ENCODE measurements at places on chromosomes 16 and 17.

- DNase-seq = no peak
Observed at GRCh38 chr17:7486181-7486580, 2.0 kb downstream of the POLR2A start.

- no peak for DNase-seq
Observed at GRCh38 chr17:75502721-75503329, 12.5 kb downstream of the CASKIN2 start.

DNA sequence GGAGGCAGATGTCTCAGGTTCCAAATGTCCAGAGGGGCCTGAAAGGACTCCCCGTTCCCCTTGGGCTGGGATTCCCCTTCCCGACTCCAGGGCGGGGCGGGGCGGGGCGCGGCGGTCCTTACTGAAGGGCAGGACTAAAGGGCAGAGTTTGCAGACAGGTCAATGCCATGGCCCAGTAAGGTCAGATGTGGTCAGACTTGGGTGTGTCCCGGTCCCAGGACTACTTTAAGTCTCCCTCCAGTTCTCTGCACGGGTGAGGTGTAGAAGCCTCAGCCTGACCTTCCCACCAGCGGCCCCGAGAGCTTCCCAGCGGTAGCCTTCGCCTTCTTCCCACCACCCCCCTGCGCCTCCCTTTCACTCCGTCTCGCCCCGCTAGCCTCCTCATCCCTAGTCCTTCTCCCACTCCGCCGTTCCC lies 532 bp downstream of the KDM6B start:
- no peak for DNase-seq

DNA sequence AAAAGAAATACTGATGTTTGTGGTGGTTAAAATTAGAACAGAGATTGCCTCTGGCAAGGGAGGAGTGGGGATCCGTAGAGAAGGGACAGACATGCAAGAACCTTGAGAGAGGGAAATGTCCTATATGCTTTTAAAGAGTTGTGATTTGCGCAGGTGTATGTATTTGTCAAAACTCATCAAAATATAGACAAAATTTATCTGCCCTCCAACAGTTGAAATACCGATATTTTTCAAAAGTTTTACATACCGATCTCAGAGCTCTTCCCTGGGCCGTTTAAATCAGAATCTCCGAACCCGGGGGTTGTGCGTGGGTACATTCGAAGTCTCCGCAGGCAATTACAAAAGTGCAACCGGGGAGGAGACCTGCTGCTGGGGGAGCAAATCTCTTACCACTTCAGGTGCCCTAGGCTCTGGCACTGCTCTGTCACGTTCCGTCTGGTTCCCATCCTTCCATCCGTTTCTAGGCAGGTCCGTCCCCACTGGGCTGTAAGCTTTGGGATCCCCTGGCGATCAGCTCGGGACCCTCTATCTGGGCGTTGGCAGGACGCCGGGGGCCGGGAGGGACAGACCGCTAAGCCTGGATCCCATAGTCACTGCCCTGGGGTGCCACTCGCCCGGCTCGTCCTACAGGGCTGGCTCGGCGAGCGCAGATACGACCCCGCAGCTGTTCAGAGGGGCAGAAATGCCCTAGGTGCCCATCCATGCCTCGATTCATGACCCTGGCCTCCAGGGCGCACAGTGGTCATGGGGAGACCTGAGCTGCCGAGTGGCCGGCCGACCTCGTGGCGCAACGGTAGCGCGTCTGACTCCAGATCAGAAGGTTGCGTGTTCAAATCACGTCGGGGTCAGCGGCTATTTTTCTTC lies 4.2 kb downstream of the BORCS6 start:
- DNase-seq = peak; percentile 3

GRCh38 chr16:84255050-84255810 lies 15.4 kb upstream of the KCNG4 start:
- DNase-seq = no peak

- DNase-seq = no peak
Observed at GRCh38 chr16:11677451-11677951, 9.2 kb downstream of the SNN start.

DNA sequence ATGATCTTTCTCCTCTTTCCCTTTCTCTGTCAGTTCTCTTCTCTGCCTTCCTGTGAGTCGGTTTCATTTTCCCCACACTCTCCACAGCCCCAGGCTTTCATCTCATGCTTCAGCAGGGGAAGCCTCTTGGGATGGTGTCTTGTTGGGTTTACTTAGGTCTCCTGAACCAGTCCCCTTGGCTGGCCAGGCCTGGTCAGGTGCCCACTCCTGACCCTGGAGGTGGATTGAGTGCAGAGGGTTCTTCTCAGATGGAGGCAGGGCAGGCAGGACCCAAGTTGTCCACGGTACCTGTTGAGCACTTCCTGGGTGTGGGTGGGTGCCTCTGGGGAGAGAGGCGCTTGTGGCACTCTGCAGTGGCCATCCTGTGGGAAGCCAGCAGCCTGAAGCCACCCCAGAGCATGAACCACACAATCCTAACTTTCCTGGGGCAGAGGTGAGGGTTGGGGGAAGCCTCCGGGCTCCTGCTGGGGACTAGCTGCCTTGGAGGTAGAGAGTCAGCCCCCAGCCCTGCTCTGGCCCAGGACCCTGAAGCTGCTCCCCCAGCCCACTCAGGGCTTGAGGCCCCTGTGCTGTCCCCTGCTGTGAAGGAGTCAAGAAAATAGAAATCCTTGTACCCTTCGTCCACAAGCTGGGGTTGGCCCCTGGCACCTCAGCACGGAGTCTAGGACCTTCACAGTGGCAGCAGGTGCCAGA lies 2.0 kb upstream of the RAP1GAP2 start:
- DNase-seq = no peak

- no peak for DNase-seq
Observed at GRCh38 chr16:66750279-66751052, 943 bp downstream of the DYNC1LI2 start.

DNA sequence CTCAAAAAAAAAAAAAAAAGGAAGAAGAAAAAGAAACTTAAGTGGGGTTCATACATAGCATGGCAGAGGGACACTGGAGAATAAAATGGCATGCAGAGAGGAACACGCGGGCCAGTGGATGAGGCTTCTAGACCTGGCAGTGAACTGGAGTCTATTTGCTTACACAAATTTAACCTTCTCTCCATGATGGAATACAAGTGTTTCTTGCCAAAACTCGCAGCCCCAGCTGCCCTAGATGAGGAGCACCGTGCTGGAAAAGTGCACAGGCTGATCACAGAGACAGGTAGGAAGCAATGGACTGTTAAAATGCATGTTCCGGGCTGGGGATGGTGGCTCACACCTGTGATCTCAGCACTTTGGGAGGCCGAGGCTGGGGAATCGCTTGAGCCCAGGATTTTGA lies 9.3 kb downstream of the SSTR2 start:
- no peak for DNase-seq

DNA sequence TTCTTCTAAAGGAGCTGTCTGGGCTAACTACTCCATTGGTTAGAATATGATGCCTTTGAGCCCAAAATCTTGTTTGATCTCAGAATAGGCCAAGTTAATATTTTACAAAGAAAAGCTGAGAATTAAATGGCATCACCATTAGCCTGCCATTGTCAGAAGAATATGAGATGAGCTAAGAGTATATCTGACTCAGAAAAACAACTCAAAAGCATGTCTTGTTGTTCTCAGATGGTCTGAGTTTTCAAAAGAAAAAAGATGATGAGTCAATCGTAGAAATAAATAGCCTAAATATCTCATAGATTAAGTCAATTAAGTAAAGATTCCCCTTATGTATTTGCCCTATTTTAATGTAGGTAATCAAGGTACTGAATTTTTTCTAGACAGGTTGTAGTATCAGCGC lies 197.1 kb upstream of the TBX2 start:
- DNase-seq = no peak

- peak; percentile 42 for DNase-seq
Observed at GRCh38 chr16:50284131-50284911, 18.0 kb downstream of the ADCY7 start.

DNA sequence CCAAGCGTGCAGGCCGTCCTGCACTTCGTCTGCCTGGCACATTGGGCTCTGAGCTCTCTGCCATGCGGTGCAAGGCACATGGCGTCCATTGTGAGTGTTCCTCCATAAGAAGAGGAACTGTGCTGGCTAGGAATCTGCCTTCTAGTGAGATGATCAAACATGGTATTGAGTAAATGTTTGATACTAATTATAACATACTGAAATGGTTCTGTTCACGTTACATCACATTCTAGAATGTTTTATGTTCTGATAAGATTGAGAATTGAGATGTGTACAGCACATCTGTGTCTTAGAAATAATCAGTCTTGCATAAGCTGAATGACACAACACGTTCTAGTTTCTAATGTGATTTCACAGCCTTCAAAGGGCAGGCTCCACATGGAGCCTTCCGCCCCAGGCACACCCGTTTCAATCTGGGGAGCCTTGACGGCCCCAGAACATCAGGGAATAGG lies 42.9 kb downstream of the USP10 start:
- DNase-seq = no peak

- no peak for DNase-seq
Observed at GRCh38 chr17:17298108-17298507, 5.1 kb upstream of the NT5M start.

GRCh38 chr17:82327289-82327688 lies 6.3 kb downstream of the SECTM1 start:
- no peak for DNase-seq

GRCh38 chr17:59353106-59353854 lies 21.8 kb downstream of the YPEL2 start:
- no peak for DNase-seq

DNA sequence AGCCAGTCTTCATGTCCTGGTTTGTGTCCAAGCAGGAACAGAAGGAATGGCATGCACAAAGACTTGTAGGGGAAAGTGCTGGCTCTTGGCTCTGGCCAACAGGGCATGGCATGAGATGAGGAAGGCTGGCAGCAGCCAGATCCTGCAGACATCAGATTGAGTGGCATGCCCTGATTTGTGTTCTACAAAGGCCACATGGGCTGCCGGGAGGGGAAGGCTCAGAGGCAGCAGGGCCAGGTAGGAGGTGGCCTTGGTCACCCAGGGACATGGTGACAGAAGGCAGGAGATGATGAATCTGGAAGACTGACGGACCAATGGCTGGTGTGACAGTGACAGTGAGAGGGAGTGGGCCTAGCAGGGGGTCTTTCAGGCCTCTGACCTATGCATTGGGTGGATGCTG lies 33.7 kb downstream of the SMPD3 start:
- no peak for DNase-seq

GRCh38 chr16:2033057-2033908 lies 6.6 kb downstream of the NHERF2 start:
- DNase-seq = no peak

DNA sequence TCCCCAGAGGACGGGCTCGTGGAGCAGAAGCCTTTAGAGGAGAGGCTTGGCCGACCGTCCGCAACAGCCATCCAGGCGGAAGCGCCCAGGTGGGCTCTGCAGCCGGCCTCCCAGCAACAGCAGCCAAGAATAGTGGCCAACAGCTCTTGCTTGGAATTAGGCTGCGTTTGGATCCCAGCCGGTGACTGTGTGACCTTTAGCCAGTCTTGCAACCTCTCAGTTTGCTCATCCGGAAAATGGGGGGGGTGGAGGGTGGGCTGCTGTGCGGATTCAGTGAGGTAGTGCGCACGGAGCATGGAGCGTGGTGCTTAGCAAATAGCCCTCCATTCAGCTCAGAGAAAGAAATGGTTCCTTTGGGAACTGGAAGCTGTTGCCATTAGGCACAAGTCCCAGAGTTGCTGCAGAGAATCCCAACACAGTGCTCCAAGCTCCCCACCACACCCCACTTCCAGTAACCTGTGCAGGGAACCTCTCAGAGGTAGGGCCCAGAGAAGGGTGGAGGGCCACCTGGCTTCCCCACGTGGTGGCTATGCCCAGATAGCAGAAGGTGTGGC lies 46.7 kb downstream of the RTN4RL1 start:
- no peak for DNase-seq

- DNase-seq = no peak
Observed at GRCh38 chr16:15899538-15900100, 11.2 kb upstream of the CEP20 start.

DNA sequence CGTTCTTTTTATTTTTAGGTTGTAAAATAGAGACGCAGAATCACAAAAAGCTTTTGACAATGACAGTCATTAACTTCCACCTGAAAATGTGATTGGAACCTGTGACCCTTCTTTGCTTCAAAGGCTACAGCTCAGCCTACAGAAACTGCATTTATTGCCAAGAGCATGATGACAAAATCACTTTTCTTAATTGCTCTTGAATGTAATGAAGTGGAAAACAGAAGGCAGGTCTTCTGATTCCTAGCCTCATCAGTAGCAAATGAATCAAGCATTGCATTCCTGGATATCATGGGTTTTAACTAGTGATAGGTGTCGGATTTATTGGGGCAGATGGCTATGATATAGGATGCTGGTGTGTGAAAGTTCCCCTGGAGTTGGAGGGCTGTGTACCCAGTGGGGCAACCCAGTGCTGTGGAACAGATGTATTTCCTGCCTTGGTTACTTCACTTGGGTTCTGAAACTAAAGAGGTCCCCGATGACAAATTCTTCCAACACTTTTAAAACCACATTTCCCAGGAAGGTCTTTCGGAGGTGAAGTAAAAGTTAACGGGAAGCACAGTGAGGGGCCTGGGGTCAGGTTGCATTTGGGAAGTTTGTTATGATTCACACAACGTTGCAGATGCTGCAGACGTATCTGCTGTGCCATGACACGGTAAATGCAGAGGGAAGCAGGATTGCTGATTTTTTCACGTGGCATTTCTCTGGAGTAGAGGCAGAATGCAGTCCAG lies 127.5 kb downstream of the HS3ST3A1 start:
- DNase-seq = no peak

DNA sequence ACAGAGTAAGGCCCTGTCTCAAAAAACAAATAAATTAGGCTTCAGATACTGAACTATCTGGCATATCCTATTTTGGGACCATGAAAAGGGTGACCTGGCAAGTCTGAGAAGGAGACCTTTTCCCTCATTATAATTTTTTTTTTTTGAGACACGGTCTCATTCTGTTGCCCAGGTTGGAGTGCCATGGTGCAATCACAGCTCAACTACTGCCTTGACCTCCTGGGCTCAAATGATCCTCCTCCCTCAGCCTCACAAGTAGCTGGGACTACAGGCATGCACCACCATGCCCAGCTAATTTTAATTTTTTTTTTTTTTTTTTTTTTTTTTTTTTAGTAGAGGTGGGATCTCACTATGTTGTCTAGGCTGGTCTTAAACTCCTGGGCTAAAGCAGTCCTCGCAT lies 37.3 kb downstream of the PLCG2 start:
- no peak for DNase-seq

- DNase-seq = no peak
Observed at GRCh38 chr17:57266902-57267311, 10.6 kb downstream of the MSI2 start.

Data from GF-D8 (cell line).